Hematopoietic multipotent progenitor cell (in vitro differentiated cells): ENCODE measurements at places on chromosomes 12 and 14. TPM values are rescaled to one million over a fixed set of nuclear protein-coding genes. Genes with fewer than 3 reads are reported as not detected.

DNA sequence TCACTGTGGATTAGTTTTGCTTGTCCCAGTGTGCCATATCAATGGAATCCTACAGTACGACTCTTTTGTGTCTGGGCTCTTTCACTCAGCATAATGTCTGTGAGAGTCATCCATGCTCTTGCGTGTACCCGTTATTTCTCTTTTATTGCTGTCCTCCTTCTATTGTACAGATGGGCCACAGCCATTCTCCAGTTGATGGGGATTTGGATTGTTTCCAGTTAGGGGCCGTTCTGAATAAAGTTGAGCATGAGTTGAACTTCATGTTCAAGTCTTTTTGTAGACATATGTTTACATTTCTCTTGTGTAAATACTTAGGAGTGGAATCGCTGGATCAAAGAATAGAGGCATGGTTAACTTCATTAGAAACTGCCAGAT is 38.3 kb downstream of the MYO1H start:
- no peak for DNase-seq

GRCh38 chr12:121755591-121755990 is 37.9 kb downstream of the RHOF start:
- DNase-seq, result no peak

DNA sequence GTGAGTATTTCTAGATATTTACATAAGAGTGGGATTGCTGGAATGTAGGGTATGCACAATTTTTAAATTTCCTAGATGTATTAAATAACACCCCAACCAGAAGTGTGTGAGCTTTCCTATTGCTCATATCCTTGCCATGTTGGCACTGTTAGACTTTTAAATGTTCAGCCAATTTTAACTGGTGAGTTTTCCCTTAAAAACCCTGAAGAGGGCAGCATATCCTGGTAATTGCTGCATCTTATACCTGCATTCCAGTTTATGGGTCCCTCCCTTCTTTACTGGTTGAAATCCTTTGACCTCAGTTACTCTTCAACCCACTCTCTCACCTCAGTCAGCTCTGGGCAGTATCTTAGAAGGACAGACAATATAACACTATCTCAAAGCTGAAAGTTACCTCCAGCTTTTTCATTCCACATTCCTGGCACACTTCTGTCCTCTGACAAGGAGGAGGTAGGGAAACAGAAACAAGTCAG is 270.6 kb downstream of the PAWR start:
- peak; percentile 33 for DNase-seq

DNA sequence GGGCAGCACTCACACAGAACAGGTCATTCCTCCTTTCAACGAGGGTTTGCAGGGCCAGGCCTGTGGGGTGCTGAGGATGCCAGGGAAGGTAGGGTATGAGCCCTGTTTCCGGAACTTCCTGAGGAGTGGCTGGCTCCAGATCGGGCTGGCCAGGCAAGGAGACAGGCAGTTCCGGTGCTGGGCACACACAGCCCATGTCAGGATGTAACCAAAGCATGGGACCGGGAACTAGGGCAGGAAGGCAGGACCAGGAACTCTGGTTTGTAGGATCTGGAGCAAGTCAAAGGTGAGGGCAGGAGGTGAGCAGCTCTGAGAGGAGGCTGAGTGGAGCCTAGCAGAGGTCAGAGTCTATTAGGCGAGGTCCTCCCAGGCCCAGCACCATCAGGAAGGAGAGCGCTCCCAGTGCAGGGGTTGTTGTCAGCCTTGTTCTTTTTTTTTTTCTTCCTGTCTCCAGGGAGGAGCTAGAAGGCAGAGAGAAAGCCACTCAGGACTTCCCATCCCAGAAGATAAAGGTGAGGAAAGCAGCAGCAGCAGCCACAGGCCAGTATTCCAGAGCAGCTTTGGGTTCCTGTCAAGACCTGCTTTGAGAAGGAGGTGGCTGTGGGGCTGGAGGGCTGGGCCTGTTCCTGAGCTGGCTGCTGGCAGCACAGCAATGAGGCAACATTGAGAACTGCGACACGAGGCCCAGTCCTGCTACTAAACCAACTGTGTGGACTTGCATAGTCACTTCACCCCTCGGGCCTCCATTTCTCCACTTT is 49.0 kb upstream of the PTGR2 start:
- no peak for DNase-seq

GRCh38 chr12:6430124-6430989 is 14.4 kb upstream of the CD27 start:
- DNase-seq, result peak; percentile 95

DNA sequence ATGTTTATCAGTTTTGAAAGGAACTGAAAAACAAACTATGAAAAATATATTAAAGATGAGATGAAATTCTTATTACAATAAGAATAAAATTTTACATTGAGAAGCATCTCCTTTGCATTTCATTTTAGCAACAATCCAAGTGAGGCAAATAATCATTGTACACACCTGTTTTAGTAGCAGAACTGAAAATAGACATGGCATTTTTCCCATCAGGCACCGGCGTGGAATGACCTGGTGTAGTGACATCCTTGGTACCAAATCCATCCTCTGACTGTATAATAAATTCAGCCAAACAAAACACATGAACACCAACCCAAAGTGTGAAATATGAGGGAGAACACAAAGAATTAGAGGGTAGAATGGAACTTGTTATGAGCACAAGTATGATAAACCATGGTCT is 271.4 kb downstream of the MED13L start:
- no peak for DNase-seq

- DNase-seq, result no peak
Observed at GRCh38 chr12:52649066-52649465, 2.9 kb downstream of the KRT2 start.

GRCh38 chr12:20220339-20220738 is 148.0 kb upstream of the PDE3A start:
- no peak for DNase-seq

DNA sequence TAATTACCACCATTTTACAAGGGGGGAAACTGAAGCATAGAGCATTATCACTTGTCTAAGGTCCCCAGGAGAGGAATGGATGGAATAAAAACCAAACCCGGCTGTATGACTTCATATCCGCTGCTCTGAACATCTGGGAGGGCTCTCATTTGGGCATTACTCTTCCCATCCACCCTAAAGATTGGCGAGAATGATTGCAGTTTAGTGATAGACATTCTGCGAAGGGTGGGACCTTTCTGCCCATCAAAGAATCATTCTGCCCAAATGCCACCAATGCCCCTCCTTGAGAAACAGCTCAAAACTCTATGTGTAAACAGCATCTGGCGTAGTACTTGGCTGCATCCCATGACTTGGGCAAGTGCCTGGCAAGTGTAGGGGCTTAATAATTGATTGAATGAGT is 11.6 kb downstream of the CHST11 start:
- no peak for DNase-seq

DNA sequence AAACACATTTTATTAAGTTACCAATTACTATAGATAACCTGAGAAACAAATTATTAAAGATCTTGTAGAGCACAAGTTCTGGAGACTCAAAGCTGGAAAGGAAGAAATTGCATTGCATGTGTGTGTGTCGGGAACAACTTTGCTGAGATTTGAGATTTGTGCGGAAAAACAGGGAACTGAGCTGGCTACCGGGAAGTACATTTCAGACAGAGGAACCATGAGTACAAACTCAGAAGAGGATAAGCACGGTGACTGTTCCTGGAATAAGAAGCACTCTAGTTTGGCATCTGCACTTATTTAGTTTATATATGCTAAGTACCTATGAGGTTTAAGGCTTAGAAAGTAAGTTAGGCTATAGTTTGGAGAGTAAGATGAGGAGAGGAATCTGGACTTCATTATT is 97.8 kb downstream of the DACT1 start:
- no peak for DNase-seq

DNA sequence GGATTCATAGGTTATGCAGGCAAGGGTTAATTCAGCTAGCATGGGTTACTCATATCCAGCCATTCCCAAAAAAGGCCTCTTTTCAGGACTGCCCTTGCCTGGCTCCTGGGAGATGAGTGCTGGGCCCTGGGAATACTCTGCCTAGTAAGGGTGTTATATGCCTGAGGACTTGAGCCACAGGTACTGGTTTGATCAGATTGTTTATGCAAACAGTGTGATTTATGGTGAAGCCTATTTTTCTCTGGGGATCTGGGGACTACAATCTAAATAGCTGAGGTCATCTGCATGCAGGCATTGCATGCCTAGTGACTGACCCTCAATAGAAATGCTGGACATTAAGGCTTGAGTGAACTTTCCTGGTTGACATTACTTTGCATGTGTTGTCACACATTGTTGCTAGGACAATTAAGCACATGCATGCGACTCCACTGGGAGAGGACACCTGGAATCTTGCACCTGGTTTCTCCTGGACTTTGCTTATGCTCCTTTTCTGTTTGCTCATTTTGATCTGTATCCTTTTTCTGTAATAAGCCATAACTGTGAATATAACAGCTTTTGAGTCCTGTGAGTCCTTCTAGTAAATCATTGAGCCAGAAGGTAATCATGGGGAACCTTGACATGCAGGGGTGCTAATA is 73.0 kb downstream of the RAD51B start:
- DNase-seq, result no peak

- no peak for DNase-seq
Observed at GRCh38 chr12:64806593-64807460, 17.6 kb upstream of the TBC1D30 start.

GRCh38 chr14:73008501-73008900 is 18.4 kb downstream of the ZFYVE1 start:
- DNase-seq, result no peak

DNA sequence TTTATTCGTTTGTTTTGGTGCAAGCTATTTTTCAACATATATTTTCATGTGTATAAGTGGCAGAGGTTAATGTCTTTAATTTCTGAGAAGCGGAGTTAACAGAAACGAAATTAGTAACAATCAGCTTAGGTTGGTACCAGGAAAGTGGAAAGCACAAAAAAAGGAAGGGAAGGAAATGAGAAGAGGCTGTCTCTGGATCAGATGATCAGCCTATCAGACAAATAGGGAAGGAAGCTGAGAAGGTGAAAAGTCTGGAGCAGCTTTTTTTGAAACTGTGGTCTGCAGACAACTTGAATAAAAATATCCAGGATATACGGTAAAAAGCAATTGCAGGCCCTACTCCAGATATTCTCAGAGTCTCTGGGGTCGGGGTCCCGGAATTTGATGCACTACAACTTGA is 265.0 kb downstream of the SSPN start:
- DNase-seq, result no peak

GRCh38 chr12:58607805-58608204 is 312.5 kb downstream of the LRIG3 start:
- DNase-seq, result no peak

DNA sequence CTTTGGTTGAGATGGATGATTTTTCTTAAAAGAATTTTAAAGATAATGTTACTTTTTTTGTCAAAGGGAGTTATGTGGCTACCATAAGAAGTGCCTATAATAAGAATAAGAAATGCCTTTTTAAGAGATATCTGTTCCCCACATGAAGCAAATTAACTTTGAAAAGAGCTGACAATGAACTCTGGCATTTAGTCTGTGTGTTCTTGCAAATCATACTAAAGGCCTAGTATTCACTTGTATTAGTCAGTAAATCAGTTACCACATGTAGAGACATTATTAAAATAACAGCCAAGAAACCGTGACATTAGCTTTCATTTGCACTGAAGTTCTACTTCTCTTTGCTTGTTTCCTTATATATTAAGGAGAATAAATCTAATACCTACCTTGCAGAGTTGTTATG is 296.3 kb downstream of the CCDC91 start:
- no peak for DNase-seq

GRCh38 chr12:82555699-82556098 is 131.0 kb upstream of the TMTC2 start:
- DNase-seq, result no peak

DNA sequence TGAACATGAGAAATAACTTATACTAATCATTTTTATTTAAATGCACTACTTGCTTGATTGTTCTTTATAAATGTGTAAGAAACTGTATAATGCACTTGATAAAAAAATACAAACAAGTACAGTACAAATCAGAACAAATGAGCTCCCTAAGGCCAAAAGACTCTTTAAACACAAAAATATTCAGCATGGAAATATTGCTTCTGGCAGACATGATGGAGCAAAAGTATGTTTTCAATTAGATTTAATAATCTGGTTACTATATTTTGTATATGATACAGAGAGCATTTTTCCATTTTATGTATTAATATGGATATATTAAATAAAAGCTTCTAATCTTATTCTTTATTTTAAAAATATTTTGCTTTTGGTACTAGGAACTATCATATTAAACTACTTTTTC is 800.2 kb upstream of the LRFN5 start:
- DNase-seq, result no peak

DNA sequence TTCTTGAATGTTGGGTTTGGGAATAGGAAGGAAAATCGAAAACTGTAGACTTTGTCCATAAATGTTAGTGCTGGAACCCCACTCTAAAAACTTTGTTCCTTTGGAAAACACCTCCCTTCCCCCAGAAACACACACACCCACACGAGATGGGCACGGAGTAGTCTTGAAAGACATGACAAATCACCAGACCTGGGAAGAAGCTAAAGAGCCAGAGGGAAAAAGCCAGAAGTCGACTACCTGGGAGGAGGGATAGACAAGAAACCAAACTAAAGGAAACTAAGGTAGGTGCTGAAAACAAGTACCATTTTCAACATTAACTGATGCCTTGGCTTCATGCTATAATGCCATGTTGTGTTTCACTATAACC is 925 bp upstream of the NANOG start:
- no peak for DNase-seq

DNA sequence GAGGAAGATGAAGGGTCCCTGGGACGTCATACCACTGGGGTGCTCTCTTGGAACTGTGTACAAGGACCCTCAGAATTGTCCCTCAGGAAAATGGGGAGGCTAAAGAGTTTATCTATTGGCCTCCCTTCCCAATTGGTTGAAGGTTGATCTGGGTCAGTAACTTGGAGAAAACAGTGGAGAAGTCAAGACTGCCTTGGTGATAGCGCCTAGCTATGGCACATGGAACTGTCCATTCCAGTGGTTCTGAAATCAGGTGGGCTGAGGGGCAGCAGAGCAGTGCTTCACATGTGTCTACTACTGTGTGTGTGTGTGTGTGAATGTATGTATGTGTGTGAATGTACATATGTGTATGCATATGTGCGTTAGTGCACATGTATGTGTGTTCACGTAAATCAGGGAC is 316.1 kb downstream of the AACS start:
- no peak for DNase-seq

DNA sequence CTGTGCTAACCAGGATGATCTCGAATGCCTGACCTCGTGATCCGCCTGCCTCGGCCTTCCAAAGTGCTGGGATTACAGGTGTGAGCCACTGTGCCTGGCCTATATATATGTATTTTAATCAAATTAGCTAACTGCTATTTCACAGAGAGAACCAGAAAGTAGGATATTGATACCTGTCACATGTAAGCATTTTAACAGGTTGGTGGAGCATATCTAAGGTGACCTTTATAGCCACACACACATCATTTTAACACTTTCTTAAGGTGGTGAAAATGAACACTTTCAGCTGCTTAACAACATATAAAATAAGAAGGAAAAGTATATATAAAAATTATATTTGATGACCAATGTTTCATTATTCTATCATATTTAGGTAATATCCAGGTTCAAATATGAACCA is 57.0 kb upstream of the ATF7IP start:
- no peak for DNase-seq

The RNU4-1 gene
- total RNA-seq, result under 0.01 TPM

The FOXG1 gene
- total RNA-seq, result not detected

The CD27 gene
- 1.1 TPM for total RNA-seq

The RPS6KL1 gene
- 8.3 TPM for total RNA-seq

The KCNJ8 gene
- total RNA-seq, result 0.27 TPM

The EFS gene
- total RNA-seq, result under 0.01 TPM

The TMEM119 gene
- under 0.01 TPM for total RNA-seq

The PLEK2 gene
- total RNA-seq, result not detected

The RFX4 gene
- not detected for total RNA-seq

The ITGB7 gene
- 17.0 TPM for total RNA-seq

The SOAT2 gene
- under 0.01 TPM for total RNA-seq
